ENCODE measurements at places on chromosomes 5 and 9.

GRCh38 chr5:153147891-153148623, 342.4 kb upstream of the GRIA1 start:
- no peak for DNase-seq

DNA sequence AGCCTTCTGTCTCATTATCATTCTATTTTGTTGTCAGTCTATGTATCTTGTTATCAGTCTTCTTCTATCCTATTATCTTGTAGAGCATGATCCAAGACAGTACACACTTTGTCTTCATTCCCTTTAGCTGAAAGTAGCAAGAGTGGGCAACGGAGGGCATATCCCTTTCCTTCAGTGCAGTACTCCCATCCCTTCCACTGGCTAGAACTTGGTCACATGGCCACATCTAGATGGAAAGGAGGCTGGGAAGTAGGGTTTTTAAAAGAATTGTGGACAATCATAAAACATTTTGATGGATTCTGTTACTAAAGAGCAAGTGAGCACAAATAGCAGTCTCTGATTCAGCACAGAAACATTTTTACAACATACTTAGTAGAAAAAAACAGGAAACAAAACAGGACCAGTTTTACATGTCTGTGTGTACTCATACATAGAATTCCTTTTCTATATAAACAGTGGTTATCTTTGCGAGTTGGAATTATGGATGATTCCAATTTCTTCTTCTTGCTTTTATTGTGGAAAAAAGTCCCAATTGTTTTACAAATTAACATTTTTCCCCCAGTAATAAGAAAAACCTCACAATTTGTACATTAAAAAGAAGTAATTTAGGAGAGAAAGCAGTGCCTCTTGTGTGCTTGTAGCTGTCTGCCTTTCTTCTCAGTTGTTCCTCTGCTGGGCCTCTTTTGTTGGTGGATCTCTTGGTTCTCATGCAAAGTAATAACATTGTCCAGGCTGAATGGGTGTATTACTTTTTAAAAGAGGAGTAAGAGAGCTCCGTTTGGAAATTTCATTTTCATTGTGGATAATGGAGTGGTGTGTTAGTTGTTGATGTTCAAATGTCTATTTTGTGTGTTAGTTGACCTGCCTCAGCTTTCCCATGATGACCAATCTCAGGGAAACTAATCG, 410.9 kb upstream of the TRPC7 start:
- no peak for DNase-seq

- DNase-seq, result no peak
Observed at GRCh38 chr9:15543047-15543813, 9.6 kb upstream of the CCDC171 start.

DNA sequence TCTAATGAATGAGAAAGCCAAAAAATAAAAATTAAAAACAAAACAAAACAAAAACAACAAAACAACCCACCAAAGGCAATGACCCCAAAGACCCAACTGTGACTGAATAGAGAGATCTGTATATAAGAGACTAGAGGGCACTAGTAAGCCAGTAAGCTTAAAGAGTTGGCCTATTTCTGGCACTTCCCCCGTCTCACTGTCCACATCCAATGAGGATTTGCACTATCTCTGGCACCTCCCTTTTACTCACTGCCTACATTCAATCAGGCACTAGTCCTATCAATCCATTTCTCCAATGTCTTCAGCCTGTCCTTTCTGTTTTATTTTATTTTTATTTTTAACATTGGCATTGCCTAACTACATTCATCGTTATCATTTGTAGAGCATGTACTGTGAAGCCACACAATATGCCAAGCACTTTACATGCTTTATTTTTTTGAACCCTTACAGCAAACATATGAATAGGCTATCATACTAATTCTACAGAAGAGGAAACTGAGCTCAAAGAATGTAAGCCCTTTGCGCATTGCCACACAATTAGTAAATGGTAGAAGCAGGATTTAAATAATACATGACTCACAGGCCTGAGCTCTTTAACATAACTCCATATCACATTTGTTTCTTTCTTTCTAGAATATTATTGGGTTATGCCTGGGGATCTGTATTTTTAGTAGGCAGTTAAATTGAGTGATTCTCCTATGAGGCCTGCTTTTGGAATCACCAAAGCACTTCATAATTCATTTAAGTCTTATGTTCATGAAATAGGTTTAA, 70.0 kb downstream of the C6 start:
- no peak for DNase-seq

GRCh38 chr9:78905387-78905786, 608.5 kb downstream of the PSAT1 start:
- no peak for DNase-seq

DNA sequence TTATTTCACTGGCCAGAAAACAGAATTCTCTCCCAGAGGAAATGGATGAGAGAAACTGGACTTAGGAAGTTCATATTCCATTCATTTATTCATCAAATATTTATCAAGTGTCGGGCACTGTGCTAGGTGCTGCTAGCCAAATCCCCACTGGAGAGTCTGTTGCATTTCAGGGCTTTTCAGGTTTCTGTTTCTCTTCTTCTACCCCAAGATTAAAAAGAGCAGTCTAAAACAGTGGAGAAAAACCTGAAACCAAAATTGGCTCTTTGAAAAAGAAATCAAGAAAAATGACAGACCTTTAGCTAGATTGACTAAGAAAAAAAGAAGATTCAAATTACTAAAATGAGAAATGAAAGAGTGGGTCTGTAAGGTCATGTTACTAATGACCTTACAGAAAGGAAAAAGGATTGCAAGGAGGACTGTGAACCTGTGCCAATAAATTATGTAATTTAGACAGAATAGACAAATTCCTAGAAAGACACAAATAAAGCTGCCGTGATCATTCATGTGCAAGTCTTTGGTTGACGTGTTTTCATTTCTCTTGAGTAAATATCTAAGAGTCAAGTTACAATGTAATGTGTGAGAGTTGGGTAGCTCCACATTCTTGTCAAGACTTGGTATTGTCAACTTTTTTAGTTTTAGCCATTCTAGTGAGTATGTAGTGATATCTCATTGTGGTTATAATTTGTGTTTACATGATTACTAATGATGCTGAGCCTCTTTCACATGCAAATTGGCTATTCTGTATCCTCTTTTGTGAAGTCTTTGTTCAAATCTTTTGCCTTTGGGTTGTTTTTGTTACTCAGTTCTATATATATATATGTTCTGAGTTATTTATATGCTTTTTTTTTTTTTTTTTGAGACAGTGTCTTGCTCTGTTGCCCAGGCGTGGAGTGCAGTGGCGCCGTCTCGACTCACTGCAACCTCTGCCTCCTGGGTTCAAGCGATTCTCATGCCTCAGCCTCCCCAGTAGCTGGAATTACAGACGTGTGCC, 23.7 kb downstream of the SNX30 start:
- no peak for DNase-seq

DNA sequence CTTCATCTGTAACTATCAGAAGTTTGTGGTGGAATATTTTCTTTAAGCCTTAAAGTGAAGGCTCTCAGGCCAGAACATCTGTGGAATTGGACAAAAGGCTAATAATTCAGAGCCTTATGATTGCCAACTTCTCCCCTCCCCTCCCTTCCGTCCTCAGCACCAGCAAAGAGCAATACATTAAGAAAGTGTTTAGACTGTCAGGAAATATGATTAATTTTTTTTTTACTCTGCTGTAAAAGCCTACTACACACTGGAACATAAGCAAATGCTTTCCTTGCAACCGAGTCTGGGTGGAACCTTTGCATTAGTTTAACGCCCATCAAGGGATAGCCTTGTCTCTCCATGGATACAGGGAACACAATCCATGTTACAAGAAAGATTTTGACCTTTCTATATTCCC, 110.3 kb upstream of the TARS1 start:
- no peak for DNase-seq

DNA sequence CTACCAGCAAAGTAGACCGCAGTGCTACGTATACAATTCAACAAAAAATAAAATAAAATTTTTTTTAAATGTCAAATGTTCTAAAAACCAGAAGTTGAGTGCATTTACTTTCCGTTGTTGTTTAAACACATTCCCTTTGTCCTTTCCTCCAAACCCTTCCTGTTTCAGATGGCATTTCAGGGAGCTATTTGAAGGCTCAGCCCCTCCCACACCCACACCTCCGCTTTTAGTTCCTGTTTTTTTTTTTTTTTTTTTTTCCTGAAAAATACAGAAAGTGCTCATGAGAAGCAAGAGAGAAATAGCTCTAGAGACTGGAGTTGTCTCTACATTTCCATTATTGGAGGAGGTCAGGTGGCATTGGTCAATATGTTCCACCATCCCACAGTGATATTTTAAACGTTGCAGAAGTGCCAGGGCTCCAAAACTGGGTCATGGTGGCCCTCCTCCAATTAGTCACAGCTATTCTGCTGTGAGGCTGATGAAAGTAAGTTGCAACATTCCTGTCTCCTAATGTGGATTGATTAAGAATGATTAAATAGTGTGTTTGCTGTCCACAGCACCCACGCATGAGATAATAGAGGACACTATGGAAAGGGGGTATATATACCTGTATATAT, 106.9 kb downstream of the GABRG2 start:
- DNase-seq, result no peak

DNA sequence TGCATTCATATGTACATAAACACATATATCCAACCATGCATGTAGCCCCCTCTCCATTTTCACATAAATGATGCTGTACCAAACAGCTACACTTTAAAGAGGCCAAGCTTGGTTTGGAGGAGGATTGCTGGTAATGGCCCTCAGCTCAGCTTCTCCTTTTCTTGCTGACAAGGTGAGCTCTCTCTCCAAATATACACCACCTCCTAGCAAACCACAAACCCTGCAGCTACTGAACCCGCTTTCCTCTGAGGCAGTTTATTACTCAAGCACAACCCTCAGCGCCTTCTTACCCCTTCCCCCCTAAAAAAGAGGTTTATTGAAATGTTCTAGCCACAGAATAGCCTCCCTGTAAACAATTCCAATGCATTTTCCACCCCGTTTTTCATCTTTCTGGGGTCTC, 54.0 kb downstream of the ALG2 start:
- DNase-seq, result no peak

DNA sequence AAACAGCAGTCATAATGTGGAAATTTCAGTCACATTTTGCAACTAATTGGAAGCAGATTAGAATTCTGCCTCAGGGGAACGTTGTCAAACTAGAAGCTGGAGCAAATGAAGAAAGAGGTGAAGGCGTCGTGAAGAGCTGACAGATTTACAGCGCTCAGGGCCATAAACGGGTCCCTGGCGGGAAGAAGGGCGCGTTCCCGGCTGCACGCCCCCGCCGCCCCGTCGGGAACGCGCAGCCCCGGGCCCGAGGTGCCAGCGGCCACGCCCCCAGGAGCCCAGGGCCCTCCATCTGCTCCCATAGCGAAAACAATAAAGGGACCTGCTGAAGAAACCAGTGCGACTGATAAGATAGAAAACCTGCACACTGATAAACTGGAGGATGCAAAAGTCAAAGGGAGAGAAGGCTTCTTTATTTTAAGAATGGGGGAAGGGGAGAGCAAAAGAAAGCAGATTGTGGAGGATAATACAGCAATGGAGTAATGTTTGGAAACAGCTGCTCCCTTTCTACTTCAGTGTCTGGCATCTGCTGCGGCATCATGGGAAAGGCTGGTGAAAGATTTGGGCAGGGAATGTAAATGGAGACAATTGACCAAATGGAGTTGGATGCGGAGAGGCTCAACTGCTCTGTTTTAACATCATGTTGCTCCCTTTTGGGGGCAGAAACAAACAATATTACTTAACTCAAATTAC, 11.1 kb downstream of the ZNF608 start:
- no peak for DNase-seq
